Activated gamma-delta T cell treated with anti-CD3 and anti-CD28 coated beads, Interleukin-2, amount 50 U/mL, for 16 hours (primary cell): ENCODE measurements at places on chromosomes 13 and 19.

GRCh38 chr19:54952591-54953344 is 5.4 kb upstream of the NLRP7 start:
- DNase-seq: no peak

DNA sequence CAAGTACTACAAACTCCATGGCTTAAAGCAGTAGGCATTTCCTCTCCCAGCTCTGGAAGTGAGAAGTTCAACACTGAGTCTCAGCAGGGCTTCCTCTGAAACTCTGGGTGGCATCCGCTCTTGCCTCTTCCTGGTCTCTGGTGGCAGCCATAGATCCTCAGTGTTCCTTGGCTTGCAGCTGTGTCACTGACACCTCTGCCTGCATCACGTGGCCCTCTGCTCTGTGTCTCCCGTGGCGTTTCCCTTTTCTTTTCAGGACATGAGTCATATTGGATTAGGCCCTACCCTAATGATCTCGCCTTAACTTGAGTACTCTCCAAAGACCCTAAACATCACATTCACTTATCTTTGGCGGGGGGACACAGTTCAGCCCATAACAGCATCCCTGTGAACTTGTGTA is 466.7 kb downstream of the MYO16 start:
- DNase-seq: no peak

- no peak for DNase-seq
Observed at GRCh38 chr13:39767791-39768517, 112.5 kb downstream of the COG6 start.

- DNase-seq: no peak
Observed at GRCh38 chr19:54077334-54077733, 3.8 kb downstream of the TARM1 start.

GRCh38 chr13:113952983-113953520 is 20.8 kb downstream of the C13orf46 start:
- DNase-seq: no peak

GRCh38 chr19:3710265-3710812 is 2.2 kb downstream of the TJP3 start:
- no peak for DNase-seq

DNA sequence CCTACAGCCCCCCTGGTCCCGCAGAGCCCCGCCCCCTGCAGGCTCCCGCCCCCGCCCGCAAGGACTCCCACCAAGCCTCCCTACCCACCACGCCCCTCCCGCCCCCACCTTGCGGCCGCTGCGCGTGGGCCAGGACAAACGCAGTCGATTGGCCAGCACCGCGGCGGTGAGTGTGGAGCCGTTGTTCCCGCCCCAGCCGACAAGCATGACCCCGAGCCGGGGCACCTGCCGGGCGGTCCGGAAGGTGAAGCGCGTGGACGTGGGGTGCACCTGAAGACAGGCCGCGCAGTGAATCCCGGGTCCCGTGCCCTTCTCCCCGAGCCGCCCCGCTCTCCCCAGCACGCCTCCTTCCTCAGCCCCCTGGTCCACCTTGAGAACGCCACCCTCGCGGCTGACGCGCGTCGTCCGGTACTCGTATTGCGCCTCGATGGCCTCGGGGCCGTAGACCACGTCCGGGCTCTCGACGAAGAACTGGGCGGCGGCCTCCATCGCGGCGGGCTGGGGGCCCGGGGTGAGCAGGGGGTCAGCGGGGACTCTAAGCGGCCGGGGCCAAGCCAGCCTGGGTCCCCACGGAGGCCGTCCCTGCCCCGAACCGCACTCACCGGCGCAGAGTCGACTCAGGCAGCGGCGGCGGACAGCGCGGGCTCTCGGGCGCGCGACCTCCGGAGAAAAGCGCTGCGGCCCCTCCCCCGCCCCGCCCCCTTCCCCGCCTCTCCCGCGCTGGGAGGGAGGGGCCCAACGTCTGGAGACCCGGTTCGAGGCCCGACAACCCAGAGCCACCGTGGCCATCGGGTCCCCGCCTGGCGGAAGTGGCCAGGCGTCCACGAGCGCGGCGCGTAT is at the start of gene ISYNA1:
ISYNA1 (minus strand) TSS at position 643 of the 840 bp plus-strand sequence; CDS start at position 489, 154 bp downstream.
- no peak for DNase-seq

GRCh38 chr19:6023085-6023682 is 45.2 kb upstream of the RANBP3 start:
- DNase-seq: no peak

- DNase-seq: no peak
Observed at GRCh38 chr13:106352850-106353249, 182.6 kb downstream of the EFNB2 start.

- DNase-seq: no peak
Observed at GRCh38 chr19:28927456-28927855, 285.5 kb downstream of the UQCRFS1 start.

- no peak for DNase-seq
Observed at GRCh38 chr19:47742634-47743033, 2.7 kb upstream of the NOP53 start.

DNA sequence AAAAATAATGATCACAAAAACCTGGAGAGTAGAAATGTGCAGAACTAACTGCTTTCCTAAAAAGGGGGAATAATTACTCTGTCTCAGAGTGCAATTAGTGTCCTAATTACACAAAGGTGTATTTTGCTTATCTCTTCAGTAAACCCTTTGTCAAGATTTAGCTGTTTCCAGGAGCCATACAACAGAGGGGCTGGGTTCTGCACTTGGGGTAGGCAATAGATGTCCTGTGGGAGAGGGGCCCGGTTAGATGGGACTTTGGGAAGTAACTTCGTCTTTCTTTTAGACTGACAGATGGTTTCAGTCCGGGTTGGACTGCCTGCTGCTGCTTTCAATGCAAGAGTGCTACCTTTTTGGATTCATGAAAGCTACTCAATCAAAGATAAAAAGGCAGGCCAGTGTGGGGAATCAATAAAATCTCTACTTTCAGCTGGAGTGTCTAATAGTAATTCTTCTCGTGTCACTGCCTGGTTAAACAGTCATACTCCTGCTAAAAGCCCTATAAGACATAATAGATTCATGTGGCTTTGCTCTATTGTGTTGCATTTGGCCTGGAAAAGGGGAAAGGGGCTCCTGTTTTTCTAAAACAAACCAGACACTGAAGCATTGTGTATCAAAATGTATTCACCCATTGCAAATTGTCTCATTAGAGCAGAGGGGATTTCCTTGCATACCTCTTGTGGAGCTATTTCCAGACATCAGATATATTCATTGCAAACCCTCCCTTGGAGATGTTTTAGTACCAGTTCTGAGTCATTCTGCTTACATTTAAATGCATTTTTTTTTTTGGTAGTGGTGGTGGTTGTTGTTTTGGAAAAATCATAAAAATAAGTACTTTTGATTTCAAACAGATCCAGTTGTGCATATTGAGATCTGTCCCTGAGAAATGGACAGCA is 83.3 kb upstream of the PCDH8 start:
- DNase-seq: no peak

- DNase-seq: no peak
Observed at GRCh38 chr19:32817569-32818476, 51.7 kb downstream of the SLC7A9 start.

GRCh38 chr19:40139533-40140287 is 49.0 kb upstream of the ZNF780A start:
- DNase-seq: no peak

DNA sequence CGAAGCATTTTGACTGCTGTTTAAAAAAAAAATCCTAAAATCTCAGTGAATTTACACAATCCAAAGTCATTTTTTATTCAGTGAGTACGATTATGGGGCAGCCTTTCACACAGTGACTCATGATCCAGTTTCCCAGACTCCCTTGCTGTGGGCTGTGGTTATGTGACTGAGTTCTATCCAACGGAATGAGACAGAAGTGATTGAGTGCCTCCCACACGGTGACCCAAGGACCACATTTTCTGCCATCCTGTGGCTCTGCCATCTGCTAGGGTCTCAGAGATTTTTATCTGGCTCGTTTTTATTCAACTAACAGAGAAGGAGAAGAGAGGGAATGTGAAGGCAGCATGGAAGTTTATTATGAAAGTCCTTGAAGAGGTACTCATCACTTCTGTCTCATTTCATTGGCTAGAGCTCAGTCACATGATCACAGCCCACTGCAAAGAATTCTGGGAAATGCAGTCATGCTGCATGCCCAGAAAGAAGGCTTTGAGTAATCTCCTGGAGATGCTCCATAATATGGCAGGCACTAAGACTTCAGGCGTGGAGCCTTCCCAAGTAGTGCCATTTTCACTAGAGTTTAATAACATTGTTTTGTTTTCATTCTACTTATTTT is 999.4 kb downstream of the UQCRFS1 start:
- DNase-seq: no peak

DNA sequence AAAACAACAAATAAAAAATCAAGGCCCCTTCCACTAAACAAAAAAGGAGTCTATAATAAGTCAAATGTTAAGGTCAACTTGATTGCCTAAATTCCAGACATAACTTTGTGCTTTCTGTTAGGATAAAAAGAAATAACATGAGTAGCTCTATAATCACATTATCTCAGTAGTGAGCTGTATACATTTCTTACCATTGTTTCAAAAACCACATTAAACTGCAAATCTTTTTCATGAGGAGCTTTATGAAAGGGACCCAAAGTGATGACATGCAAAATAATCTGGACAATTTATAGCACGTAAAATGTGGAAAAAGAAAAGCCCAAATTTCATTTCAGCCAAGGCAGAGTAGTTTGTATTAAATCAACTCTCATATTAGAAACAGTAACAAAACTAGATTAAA is 269.2 kb downstream of the KLF12 start:
- DNase-seq: no peak

GRCh38 chr13:36212789-36213188 is 1.6 kb downstream of the SOHLH2 start:
- DNase-seq: no peak

DNA sequence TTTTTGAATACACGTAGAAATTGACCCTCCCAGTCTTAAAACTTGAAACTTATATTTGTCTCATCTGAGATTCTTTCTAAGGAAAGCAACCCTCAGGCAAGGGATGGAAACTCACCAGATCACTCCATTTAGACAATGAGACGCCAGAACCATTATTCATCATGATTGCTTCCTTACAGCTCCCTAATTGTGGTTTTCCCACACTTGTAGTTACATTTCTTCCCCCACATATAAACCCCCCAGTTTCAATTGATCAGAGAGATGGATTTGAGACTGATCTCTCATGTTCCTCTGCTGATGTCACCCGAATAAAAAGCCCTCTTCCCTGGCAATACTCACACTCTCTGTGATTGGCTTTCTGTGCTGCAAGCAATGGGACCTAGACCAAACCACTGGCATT is 197.9 kb upstream of the STARD13 start:
- no peak for DNase-seq

DNA sequence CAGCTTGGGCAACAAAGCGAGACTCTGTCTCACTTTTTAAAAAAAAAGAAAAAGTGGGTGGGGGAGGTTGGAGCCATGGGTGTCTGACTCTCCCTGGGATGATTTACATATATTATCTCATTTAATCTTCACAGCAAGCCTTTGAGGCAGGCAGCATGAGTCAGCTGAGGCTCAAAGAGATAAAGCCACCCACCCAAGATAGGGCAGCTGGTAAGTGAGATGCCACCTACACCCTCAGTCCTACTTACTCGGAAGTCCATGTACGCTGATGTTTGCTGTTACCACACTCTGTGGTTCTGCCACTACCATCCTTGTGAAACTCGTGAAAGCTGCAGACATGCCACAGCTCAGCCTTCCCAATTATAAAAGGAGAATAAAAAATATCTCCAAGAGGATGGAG is 142.0 kb upstream of the TSHZ3 start:
- DNase-seq: no peak

- no peak for DNase-seq
Observed at GRCh38 chr19:54369082-54369687, 4.5 kb upstream of the LAIR1 start.

DNA sequence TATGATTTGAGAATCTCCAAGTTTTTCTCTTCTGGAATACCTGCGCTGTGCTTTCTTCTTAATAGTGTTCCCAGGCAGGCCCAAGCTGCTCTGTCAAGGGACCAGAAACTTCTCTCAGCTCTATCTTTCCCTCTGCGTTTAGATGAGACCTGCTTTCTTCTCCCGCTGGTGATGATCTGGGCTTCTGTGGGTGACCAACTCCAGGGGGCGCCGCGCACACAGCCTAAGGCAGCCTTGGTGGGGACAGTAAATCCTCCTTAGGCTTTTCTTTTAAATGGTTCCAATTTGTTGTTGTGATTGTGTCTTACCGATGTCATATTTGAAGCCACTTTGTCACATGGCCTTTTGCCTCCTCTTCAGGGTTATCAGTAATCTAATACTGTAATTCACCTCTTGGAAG is 439.4 kb upstream of the KLF12 start:
- no peak for DNase-seq

DNA sequence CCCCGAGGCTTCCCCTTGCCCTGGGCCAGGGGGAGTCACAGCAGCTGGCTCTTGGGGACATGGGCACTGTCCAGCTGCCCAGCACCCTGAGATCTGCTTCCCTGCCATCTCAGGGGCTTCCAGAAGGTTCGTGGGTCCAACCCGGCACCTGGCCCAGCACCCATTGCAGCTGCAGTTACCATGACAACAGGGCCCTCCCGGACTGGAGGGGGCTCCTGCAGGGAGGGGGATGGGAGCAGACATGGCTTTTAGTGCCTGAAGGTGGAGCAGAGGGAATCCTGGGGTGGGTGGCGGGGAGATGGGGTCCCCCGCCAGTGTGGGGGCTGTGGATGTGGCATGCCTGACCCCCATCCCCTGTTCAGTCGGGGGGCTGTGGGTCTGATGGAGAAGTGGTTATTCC is 14.7 kb downstream of the PIN1 start:
- no peak for DNase-seq

DNA sequence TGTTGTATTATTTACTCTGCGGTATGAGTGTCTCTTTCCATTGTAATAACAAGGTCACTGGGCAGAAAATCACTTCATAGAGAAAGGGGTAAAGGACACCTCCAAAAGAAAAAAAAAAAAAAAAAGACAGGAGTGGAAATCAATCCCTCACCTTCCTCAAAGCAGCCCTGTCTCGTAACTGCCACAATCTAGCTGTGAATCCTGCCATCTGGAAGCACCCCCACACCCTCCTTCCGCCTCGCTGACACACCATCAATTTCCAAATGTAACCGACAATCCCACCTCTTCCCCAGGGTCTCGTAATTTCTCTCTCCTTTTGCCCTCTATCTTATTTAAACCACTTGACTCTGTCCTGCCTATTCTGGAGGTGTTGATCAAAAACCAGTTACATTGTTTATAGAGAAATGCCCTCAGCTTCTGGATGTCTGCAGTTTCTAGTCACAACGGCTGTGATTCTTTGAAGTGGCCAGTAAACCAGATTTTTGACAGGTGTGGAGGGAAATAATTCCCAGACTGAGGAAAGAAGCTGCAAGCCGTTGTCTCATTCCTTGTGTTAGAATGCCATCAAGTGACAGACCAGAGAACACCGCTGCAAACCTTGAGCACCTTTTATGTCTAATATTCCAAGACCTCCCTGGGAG is 9.1 kb upstream of the POP4 start:
- DNase-seq: no peak

GRCh38 chr19:39941615-39942365 is 7.4 kb upstream of the FCGBP start:
- DNase-seq: peak; percentile 49

DNA sequence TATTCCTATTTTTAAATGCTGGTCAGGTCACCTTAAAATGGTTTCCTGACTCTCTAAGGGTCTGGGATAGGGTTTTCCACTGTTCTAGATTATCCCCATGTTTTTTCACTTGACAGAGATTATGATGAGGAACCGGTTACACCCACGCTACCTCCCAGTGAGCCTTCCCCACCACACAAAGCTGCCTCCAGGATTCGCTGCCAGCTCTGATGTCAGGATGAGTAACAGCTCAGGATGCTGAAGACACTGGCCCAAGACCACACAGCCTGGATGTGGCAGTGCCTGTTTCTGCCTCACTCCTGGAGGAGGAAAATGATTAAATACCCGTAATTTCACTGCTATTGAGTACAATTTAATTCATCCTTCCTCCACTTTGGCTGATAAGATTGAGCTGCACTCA is 22.9 kb downstream of the ZNF114 start:
- no peak for DNase-seq

- DNase-seq: no peak
Observed at GRCh38 chr13:102495663-102496062, 93.8 kb upstream of the FGF14 start.
